ENCODE measurements at places on chromosomes 7 and 10.

GRCh38 chr10:81548160-81548559, 326.8 kb upstream of the NRG3 start:
- no peak for DNase-seq

- DNase-seq: no peak
These were observed 1.3 kb upstream of the FZD8 start for GRCh38 chr10:35643151-35644049.

DNA sequence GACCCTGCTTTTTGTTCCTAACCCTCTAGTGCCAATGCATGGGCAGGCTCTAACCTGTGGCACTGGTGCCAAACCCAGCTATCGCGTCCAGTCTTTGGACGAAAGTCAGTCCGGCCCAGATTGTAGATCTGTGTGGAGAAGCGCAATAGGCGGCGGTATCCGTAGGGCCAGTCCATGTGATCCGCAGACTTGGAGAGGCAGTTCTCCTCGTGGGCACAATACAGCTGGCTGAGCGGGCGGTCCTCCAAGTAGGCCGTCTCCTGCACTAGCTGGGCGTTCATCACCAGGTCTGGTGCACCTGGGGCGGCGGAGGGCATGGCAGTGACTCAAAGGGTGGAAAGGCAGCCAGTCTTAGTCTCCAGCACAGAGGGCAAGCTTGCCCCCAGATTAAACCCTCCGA, 14.5 kb downstream of the LOXL4 start:
- no peak for DNase-seq

GRCh38 chr10:79333513-79333912, 13.8 kb upstream of the PPIF start:
- no peak for DNase-seq

DNA sequence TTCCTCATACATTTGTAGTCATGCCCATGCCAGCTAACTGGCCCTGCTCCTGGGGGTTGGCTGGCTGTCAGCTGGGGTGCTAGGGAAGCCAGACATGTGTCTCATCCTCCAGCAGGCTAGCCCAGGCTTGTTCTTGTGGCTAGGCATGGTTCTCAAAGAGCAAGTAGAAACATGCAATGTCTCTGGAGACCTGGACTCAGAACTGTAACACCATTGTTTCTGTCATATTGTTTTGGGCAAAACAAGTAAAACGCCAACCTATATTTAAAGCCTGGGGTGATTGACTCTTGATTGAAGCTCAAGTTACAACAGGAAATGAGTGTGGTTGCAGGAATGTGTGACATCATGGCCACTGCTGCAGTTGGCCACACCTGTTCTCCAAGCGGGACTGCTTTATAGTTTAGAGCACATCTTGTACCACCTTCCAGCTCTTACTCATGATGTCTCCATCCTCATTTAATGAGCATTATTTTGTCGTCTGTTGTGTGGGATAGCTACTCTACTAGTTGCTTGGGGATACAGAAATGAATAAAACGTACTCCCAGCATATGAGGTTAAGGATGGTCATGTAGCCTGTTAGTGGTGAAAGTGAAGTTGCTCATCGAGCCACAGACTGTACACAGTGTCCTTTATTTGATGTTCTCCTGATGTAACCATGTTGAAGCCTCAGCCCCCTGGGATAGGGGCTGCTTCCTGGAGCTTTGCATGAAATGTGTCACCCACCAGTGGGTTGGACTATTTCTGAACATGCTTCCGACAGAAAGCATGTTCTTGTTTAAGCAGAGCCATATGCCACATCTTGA, 168.4 kb downstream of the SORCS3 start:
- no peak for DNase-seq

- no peak for DNase-seq
These were observed 44.2 kb upstream of the FHIP2A start for GRCh38 chr10:114777415-114777814.

GRCh38 chr10:91598211-91598977, 34.5 kb downstream of the PPP1R3C start:
- no peak for DNase-seq

- DNase-seq: no peak
These were observed 36.5 kb downstream of the NPS start for GRCh38 chr10:127585519-127586023.

- DNase-seq: no peak
These were observed 731.5 kb upstream of the FZD8 start for GRCh38 chr10:36373424-36374096.

DNA sequence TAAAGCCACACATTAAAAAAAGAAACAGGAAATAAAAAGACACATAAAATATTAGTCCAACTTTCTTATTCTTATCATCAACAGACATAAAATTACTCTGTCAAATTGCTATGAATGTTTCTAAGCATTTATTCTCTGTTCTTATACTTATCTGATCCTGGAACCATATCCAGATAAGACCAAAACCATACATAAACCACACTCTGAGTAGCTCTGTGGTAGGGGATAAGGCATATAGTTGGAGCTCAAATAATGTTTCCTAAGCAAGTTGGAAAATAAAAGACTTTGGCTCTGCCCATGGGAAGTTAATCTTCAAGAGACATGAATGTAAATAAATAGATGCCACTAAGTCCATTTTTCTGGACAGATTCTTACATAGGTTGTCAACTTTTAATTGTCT, 103.1 kb upstream of the PLXDC2 start:
- no peak for DNase-seq

- DNase-seq: no peak
These were observed 116.6 kb upstream of the MACROH2A2 start for GRCh38 chr10:69936091-69936490.
